ENCODE measurements at places on chromosomes 2 and 18.

GRCh38 chr18:68985172-68985820 is 187.4 kb downstream of the CCDC102B start:
- DNase-seq, result no peak

DNA sequence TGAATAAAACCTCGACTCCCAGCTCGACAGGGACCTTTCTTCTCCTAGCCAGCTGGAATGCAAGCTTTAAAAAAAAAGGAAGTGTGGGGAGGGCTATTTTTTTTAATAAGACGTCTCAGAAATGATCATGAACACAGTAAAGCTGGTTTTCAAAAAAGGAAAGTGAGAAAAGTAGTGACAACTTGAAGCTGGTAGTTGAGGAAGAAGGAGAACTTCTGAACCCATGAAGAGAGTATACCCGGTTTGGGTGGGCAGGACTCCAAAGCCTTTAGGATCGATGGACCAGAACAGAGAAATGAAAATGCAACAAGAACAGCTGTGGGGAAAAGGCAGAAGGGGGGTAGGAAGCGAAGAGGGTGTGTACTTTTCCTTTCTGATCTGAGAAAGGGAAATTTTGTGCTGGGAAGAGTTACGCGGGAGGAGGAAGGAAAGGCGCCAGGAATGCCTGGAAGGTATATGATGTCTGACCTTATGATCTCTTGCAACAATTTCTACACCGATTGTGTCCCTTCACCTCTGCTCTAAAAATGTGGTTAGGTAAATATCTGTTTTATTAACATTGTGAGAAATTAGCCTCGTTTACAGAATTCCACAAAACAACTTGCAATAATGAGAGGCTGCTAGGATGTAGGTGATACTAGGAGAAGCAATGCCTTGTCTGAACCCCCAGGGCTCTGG is 22.6 kb upstream of the CYP1B1 start:
- no peak for DNase-seq

GRCh38 chr2:128768041-128768440 is 449.4 kb upstream of the HS6ST1 start:
- no peak for DNase-seq

- DNase-seq, result no peak
These were observed 113.4 kb downstream of the HDAC4 start for GRCh38 chr2:239287461-239287860.

- no peak for DNase-seq
These were observed 83.3 kb downstream of the ICOS start for GRCh38 chr2:204019572-204020501.

GRCh38 chr2:38661306-38661705 is 4.6 kb upstream of the GALM start:
- no peak for DNase-seq

DNA sequence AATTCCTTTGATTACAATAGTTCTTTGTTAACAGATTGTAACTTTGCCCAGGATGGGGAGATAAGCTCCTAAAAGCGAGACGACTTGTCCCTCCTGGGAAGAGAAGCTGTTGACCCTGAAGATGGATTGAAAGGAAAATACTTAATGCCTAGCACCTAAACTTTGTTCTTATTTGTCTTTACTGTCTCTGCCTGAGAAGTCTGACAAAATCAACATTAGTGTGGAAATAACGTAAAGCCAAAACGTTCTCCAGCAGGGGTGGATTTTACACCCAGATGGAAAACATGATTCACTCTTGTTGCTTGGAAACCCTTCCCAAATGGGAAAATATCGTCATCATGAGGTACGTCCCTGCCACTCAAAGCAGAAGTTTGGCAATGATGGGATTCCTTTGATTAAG is 450.1 kb downstream of the SLC4A3 start:
- DNase-seq, result no peak

DNA sequence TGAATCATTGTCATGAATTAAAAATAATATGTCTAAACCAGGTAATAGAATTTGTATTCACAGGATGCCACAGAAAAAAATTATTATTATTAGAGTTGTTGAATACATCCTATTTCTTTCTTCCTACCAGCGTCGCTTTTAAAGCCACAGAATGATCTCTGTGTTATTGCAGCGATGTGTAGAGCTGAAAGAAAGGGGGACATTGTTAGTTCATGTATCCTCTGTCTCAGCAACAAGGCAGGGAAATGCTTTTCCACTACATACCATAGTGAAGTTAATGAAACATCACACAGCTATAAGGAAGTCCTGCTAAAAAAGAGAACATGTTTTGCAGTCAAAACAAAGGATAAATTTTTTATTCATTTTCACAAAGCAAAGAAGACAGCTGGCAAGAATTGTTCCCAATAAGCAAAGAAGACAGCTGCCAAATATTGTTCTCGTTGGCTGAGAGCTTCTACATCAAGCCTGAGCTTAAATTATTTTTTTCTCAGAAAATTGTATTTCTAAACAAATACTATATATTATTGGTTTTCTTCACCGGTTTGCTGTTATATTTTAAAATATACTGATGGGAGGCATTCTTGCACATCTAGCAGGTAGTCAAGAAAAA is 1234.4 kb downstream of the SUCLG1 start:
- DNase-seq, result no peak

DNA sequence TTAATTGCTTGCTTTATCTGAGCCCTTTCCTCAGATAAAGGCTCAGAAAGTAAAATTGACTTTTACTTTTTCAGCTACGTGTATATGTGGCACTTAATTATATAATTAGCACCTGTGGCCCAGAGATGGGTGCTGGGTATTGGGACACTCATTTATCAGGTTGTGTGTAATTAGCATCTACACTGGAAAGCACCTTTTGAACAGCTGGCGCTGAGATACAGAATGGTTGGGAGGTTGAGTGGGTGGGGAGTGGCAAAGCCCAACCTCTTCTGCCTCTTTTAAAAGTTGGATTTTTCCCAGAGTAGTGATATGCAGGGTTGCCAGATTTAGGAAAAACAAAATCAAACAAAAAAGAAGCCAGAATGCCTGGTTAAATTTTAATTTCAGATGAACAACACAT is 23.9 kb downstream of the SPTBN1 start:
- no peak for DNase-seq

DNA sequence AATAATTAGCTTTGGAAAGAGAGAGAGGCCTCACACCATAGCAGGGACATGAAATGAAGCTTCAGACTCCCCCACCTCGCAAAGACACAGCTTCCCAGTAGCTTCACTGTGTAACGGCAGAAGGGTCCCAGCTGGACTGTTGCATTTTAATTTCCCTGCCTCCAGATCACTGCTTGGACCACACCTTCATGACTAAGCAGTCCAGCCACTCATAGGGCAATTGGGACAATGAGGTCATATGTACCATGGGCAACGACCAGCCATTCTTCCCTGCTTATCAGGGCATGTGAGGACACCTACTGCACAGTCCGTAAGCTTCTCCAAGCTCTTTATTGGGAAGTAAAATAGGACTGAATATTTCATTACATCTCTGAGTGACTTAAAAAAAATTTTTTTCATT is 183.0 kb downstream of the MREG start:
- no peak for DNase-seq

DNA sequence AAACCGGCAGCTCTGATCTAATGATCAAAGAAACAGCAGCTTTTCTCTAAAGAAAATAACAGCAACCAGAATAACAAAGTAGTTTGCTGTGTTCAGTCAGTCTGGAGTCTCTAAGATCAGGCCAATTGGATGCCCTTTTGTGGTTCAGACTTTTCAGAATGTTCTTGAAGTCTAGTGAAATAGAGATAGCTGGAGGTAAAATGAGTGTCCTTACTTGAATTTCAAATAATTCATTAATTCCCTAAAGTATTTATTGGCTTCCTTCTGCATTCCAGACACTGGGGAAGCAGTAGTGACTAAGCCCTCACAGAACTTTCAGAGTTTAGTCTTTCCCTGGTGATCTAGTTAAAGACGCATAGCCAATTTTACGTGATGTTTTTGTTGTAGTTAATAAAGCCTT is 58.7 kb downstream of the C18orf54 start:
- DNase-seq, result no peak

GRCh38 chr2:26246818-26247217 is 2.1 kb downstream of the HADHB start:
- DNase-seq, result no peak

- DNase-seq, result no peak
These were observed 4.7 kb downstream of the ZEB2 start for GRCh38 chr2:144515099-144515695.

GRCh38 chr2:156322051-156322685 is 10.4 kb downstream of the NR4A2 start:
- no peak for DNase-seq

DNA sequence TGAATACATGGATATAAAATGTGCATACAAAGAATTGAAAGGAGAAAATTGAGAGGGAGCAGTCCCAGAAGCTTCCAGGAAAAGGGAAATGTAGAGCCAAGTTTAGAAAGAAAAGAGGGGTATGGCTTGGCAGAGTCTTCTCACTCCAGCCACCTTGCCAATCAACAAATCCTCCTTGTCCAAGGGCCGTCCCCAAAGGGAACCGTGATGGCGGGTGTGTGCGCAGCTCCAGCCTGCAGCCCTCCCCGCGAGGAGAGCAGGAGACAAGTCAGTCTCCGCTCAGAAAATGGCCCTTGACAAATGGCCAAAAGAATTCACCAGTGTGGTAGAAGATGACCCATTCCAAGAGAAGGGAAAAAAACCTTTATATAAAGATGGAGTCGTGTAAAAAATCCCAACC is 448.3 kb upstream of the POU3F3 start:
- DNase-seq, result no peak

DNA sequence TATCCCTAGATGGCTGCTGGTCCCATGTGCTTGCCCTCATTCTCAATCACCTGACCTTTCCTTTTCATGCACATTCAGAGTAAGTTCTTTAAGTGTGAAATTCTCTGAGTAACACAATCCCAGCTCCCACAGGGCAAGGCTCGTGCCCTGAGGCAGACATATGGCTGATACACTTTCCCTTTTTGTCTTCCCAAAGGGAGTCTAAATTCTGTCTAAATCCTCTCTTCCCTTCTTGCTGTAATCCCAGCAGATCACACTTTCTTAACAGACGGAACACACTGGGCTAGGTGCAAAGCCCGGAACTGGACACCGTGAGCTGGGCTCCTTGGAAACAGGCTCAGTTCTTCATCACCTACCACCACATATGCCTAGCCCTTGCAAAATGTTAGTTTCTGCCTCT is 147.6 kb downstream of the GALNT14 start:
- DNase-seq, result no peak

DNA sequence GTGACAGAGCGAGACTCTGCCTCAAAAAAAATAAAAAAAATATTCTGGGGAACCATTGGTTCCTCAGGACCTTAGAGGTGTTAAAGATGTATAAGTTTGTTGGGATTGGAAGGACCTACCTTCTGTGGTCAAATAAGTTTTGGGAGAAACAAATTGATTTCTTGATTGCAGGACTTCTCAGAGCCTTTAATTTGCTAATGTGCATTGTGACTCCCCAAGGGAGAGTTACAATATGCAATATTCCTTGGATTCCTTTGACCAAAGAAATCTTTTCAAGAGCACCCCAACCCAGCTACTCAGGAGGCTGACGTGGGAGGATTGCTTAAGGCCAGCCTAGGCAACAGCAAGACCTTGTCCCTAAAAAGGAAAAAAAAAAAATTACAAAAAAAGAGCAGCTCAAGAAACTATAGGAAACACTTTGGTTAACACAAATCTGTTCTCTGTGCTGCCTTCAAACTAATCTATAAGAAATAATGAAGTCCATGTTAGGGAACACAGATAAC is 6.5 kb downstream of the NAGK start:
- DNase-seq, result no peak

- DNase-seq, result peak; percentile 31
These were observed 65.8 kb upstream of the EML6 start for GRCh38 chr2:54657664-54658083.

DNA sequence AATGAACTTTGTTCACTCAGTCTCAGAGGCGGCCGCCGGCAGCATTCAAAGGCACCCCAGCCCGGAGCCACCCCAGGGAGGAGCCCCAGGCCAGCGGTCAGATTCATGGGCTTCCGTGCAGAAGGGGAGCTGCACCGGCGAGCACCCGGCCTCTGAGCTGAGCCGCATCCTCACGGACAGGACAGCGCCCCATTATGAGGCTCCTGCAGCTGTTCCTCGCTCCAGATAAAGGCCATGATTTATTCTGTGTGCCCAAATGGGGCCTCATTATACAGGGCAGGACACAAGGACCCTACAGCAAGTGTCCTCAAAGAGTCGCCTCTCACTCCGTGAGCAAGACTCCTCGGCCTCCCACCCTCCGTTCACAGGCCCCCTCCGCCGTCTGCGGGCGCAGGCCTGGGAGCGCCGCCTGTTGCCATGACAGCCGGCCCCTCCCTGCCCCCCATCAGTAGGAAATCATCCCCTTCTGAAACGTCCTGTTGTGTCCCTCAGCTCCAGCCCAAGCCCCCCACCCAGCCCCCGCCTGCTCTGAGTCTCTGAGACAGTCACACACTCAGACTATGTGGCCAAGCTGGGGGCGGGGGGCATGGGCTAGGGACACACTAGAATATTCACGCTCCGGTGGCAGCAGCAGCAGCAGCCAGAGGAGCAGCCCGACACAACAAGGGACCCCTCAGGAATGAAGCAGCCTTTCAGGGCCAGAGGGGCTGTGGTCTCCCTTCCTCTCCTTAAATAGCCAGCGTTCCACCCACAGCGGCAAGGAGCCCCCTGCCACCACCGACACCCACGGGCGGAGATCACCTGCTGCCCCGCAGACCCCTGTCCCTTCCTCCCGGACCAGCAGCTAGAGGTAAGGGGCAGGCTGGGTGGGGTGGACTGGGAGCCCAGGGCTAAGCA is at the start of gene GPR17:
GPR17 (plus strand) TSS at position 759 of the 897 bp plus-strand sequence. CDS start 4,583 bp downstream, outside the sequence.
- DNase-seq, result no peak

DNA sequence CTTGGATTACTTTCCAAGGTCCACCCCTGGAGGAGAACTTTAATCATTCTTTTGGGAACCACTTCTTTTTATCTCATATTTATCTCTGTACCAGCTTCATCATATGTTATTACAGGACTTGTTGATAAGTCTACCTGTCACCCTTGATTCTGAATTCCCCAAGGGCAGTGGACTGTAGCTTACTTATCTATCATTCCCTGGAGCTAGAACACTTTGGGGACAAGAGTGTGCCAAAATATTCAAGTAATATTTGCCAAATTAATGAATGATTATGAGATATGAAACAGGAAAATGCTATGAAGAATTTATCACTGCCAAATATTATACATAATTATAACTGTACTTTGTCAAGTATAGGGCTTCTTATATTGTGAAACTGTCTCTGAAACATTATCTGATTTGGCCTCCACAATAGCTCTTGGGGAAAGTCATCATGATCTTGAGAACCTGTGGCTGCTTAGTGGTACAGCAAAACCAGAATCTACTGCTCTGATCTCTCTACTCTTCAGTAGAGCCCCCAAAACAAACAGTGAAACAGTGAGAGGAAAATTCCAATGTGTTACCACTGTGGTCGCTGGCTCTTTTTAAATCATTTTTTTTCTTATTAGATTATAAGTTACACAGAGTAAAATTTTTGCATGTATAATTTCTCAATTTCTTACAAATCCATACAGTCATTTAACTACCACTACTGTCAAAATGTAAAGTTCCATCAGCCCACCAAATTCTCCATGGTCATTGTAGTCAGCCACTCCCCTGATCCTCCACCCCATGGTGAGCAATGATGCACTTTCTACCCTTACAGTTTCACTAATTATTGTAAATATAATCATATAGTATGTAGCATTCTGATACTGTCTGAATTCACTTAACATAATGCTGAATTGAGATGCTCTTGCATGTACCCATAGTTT is 197.5 kb downstream of the PIEZO2 start:
- DNase-seq, result no peak

Measured in progenitor cell of endocrine pancreas (in vitro differentiated cells).